ENCODE measurements at places on chromosomes 7 and 10.

DNA sequence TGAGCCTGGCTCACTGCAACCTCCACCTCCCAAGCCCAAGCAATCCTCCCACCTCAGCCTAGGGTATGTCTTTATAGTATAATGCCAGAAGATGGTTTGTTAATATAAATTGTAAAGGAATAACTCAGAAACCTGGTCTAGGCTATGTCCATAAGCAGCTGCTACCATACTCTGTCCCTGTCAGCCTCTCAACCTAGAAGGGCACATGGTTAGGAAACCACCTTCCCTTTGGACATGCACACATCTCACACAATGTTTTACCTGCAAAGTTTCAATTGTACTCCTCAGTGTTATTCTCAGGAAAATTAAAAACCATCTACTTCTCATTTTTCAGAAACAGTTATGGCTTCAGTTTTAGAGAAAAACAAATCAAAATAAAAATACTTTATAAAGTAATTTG lies 40.1 kb downstream of the ARHGAP21 start:
- DNase-seq, result no peak

DNA sequence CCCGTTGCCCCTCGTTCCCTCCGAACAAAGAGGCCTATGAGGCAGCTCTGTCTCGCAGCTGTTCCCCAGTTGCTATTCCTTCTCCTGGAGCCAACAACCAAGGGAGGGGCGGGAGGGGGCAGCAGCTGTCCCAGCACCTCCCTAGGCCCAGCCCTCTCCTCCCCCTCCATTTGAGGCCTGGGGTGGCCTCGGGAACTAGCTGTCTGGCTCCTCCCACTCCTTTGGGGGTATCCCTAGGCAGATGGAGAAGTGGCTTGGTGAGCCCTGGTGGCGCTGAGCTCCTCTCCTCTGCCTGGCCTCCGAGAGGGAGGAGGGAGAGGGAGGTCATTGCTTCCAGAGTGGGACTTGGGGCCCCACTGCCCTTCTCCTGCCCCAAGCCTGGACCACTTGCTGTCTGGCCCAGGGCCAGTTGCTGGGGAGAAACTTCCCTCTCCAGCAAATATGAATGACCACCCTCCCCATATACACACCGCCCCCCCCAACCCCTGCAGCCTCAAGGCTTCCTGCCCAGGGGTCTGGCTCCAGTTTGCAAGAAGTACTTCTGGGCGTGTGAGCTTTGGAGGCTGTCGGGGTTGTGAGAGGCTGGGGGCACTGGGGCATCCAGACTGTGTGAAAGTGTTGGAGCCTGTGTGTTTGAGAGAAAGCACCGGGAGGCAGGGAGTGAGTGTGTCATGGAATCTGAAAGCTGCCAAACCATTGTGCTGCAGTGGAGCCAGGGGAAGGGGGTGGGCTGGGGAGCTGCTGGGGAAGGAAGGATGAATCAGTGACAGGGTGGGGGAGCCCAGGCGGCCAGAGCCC lies 3.1 kb downstream of the FLNC start:
- DNase-seq, result no peak

- DNase-seq, result no peak
Observed at GRCh38 chr10:28318626-28319025, 15.8 kb upstream of the MPP7 start.

- DNase-seq, result no peak
Observed at GRCh38 chr10:10780746-10781145, 236.9 kb upstream of the CELF2 start.

DNA sequence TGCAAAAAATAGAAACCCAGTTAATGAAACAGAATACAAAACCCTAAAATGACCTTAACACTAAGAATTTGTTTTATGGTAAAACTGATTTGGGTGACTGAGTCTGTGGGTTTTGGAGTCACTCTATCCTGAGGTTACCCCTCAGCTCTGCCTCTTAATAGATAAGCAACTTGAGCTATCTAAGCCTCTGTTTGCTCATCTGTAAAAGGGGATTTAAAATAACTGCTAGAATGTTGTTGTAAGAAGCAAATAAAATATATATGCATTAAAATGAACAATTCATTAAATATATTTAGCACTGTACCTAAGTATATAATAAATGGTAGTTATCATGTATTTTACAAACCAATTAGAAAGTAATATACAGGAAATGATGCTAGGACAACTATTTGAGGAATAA lies 115.4 kb downstream of the CABCOCO1 start:
- DNase-seq, result no peak

DNA sequence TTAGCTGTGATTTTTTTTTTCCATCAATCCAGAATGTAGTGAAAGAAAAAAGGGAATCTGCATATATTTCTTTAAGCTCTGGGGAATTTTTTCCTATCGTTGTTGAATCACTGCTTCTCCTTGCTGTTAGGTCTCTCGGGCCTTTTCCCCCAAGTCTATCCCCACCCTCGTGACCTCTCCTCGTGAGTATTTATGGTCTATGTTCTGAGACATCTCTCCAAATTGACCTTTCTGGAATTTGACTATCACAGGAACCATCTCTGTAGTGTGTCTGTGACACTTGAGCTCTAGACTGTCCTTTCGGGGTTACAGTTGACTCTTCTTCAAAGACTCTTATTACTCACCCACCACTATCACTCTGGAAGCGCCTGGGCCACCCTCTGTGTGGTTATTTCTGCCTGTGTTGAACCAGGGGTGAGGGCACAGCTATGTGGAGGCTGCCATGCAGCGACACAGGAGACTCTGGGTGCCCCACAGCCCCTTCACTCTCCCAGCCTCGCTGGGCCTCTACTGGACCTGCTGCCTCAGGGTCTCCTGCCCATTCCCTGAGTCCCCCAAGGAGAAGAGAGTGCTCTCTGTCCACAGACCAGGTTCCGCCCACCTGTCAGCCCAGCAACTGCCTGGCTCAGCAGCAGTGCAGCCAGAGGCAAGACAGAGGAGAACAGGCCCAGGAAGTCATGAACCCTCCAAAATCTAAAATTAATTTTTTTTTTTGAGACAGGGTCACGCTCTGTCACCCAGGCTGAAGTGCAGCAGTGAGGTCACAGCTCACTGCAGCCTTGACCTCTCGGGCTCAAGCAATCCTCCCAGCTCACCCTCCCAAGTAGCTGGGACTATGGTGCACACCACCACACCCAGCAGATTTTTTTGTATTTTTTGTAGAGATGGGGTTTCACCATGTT lies 45.7 kb upstream of the PTPRN2 start:
- peak; percentile 59 for DNase-seq

DNA sequence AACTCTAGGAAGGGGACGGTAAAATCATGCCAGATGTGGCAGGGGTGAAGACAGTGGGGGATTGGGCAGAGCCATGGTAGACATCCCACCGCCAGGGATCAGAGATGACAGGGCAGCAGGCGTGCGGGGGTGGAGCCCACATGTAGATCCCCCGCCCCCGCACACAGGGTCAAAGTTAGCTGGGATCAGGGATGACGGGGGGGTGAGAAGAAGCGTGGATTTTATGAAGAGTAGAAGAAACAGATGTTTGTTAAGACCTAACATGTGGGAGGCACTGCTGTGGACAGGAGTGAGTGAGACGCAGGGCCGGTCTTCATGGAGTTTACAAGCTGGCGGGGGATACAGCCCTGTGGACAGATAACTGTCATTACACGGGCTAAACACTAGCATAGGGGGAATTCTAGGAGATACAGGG lies 154.0 kb upstream of the KLF14 start:
- no peak for DNase-seq

DNA sequence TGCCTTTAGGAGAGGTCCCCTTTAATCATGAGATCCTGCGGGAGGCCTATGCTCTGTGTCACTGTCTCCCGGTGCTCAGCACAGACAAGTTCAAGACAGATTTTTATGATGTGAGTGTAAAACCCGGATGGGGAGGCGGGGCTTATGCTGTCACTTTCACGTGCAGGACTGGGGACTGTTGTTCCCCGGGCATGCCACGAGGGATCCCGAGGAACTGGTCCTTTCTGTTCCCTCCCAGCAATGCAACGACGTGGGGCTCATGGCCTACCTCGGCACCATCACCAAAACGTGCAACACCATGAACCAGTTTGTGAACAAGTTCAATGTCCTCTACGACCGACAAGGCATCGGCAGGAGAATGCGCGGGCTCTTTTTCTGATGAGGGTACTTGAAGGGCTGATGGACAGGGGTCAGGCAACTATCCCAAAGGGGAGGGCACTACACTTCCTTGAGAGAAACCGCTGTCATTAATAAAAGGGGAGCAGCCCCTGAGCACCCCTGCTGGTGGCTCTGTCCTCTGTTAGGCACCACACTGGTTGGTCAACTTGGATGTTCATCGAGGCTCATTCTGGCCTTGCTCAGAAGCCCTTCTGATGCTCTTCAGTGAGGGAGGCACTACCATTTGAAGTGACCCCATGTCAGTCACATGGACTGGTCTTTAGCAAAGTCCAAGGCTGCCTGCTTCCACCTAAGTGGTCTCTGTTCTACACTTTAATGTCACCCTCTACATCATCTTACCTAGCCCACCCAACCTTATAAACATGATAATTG lies 2.8 kb downstream of the COPS6 start:
- DNase-seq, result no peak

DNA sequence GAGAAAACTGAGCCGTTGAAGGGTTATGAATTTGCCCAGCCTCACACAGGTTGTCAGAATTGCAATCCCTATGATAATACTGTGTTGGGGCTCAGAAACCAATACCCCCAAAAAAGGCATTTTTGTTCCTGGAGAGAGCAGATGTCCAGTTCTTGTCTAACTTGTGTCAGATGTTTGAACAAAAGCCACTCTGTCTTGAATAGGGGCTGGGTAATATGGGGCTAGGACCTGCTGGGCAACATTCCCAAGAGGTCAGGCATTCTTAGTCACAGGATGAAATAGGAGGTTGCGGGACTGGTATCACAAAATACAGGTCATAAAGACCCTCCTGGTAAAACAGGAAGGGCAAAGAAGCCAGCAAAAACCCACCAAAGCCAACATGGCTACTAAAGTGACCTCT lies 482.1 kb downstream of the IPMK start:
- no peak for DNase-seq

DNA sequence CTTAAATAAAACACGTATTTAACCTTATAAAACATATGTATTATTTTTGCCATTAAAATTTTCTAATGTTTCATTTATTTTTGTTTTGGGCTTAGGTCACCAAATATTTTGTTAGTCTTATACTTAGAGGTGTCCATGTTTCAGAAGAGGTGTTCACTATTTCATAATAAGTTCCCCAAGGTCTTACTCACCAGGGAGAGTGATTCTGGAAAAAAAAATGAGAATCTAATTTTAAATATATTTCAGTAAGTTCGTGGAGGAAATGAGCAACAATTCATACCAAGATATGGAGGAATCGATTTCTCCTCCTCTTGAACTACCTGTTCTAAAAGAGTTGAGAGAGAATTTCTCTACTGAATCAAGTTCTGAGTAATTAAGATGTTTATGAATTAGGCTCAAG lies 271.6 kb upstream of the SLC26A5 start:
- DNase-seq, result no peak

- DNase-seq, result no peak
Observed at GRCh38 chr10:47207281-47207615, 92.7 kb upstream of the GDF10 start.
